AG08395 (cell line): ENCODE measurements at places on chromosomes 3 and 15.

DNA sequence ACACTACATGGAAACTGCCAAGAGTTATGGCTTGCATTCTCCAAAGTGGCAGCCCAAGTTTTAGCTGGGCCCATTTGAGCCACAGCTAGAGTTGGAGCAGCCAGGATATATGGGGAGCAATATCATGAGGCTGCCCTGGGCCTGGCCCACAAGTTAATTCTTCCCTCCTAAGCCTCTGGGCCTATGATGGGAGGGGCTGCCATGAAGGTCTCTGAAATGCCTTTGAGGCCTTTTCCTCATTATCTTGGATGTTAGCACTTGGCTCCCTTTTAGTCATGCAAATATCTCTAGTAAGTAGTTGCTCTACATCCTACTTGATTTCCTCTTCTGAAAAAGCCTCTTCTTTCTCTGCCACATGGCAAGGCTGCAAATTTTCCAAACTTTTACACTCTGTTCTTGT is 257.5 kb upstream of the CHRM5 start:
- no peak for DNase-seq

GRCh38 chr15:65835447-65835846 is 33.8 kb upstream of the RAB11A start:
- DNase-seq: no peak

DNA sequence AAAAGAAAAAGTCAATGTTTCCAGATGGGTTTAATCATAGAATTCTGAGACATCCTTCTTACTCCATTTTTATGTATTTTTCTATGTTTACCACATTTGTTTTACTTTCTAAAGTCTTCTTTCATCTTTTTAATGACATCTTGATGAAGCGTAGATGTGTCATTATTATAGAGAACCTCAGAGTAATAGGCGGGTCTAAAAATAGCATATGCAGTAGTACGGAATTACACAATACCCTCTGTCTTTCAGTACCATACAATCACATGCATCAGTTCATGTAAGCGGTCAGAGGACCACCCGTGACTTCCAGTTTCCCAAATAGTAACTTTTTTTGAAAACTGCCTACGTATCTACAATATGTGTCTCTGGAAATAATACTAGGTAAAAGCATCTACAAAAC is 224.0 kb downstream of the PLOD2 start:
- peak; percentile 61 for DNase-seq

GRCh38 chr15:63493436-63493835 is 11.0 kb upstream of the USP3 start:
- DNase-seq: no peak

- DNase-seq: no peak
Measured at GRCh38 chr3:188378786-188379185, 224.8 kb downstream of the LPP start.

DNA sequence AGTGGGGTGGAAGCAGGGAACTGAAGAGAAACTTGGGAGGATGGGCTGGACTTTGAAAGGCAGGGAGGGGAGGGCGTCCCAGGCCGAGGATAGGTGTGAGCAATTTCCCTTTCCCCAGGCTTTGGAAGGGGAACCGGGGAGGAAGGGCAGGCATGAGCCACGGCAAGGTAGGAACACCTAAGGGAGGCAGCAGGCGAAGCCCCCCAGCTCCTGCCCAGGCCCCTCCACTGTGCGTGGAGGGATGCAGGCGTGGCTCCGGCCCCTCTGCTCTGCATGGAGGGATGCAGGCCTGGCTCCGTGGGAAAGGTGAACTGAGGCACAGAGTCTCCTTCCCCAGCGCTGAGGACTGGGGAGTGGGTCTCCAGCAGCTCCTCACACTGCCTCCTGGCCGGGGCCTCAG is 236.4 kb downstream of the XXYLT1 start:
- no peak for DNase-seq

- DNase-seq: no peak
Measured at GRCh38 chr15:85781099-85781498, 13.6 kb downstream of the KLHL25 start.

- no peak for DNase-seq
Measured at GRCh38 chr15:101672298-101672697, 20.1 kb upstream of the TM2D3 start.
